Hematopoietic multipotent progenitor cell treated with erythropoietin and hydrocortisone succinate and interleukin-3 and kit ligand, for 6 days (in vitro differentiated cells): ENCODE measurements at places on chromosomes 4 and X.

DNA sequence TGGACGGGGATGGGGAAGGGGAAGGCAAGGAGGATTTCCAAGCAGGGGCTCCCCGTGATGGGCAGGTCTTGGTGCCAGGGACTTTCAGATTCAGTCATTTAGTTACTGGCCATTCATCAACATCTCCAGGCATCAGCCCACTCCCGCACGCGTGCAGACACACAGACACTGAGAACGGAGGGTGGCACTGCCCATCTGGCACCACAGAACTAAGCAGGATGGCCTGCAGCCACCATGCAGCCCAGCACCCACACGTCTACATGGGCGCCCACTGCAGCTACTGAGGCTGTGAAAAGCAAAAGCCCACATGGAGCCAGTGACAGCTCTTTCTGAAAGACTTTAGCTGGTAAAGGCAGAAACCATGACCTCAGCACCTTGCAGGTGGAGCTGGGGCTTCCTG is 176.1 kb upstream of the PSAPL1 start:
- no peak for DNase-seq

DNA sequence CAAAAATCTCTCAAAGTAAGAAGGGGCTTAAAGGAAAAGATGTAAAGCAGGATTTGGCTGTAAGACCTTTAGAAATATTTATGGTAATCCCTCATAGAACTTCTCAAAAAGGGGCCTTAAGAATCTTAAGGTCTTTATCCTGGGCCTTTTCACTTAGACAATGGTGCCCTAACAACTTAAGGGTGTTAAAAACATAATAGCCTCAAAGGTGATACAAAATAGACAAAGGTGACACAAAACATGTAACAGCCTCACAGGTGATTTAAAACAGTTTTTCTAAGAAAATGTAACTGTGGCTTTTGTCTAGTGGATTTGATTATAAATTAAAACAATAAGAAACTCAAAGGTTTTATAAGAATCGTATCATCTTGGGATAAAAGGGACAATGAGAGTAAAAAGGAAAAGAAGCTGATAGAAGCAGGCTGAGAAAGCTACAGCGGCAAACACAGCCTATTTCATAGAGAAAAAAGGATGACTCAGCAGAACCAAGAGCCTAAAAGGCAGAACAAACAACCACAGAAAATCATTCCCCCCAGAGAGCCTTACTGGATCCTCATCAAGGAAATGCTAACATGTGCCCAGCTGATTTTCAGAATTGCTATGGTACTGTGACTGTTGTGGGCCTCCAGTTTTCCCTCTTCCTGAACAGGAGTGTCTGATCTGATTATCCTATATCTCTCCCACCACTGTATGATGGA is 164.3 kb downstream of the STPG2 start:
- no peak for DNase-seq

DNA sequence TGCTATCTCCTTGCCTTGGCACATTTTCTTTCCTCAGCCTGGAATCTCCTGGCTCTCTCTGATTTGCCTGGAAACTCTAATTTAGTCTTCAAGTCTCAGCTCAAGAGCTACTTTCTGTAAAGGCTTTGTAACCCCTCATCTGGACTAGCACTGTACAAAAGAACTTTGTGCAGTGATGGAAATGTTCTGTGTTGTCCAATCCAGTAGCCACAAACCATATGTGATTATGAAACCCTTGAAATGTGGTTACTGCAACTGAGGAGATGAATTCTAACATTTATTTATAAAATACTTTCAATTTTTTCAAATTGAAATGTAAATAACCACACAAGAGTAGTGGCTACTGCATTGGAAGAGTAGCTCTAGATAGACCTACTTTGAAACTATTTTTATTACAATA is 66.6 kb upstream of the HS3ST1 start:
- no peak for DNase-seq

GRCh38 chr4:152983774-152984411 is 47.8 kb downstream of the FHDC1 start:
- DNase-seq, result no peak

DNA sequence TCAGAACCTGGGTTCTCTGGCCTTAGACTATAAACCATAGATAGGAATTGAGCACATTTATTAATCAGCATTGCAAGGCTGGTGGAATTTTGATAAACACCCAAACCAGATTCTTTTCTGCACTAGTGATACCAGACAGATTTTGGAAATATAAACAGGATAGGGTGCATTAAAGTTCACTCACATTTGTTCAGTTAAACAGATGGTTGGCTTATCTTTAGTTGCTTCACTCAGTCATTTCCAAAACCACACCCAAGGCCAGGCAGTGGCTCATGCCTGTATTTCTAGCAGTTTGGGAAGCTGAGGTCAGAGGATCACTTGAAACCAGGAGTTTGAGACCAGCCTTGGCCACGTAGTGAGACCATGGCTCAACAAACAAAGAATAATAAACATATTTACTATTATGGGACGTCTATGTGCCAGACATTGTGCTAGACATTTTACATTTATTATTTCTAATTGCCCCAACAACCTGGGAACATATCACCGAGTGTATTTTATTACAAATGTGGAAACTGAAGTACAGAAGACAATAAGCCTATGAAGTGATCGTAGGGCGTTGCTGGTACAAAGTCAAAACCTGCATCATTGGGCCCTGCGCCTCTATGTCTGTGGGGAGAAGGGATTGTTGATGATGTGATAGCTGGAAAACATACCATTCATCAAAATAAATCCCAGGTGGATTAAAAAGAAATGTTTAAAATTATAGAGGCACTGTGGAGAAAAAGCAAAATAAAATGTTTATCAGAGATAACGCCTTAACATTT is 15.0 kb downstream of the ADD1 start:
- DNase-seq, result peak; percentile 89

- DNase-seq, result no peak
Observed at GRCh38 chr4:185215261-185215660, 5.9 kb downstream of the SNX25 start.

- peak; percentile 66 for DNase-seq
Observed at GRCh38 chr4:26061248-26061986, 147.4 kb downstream of the SMIM20 start.

DNA sequence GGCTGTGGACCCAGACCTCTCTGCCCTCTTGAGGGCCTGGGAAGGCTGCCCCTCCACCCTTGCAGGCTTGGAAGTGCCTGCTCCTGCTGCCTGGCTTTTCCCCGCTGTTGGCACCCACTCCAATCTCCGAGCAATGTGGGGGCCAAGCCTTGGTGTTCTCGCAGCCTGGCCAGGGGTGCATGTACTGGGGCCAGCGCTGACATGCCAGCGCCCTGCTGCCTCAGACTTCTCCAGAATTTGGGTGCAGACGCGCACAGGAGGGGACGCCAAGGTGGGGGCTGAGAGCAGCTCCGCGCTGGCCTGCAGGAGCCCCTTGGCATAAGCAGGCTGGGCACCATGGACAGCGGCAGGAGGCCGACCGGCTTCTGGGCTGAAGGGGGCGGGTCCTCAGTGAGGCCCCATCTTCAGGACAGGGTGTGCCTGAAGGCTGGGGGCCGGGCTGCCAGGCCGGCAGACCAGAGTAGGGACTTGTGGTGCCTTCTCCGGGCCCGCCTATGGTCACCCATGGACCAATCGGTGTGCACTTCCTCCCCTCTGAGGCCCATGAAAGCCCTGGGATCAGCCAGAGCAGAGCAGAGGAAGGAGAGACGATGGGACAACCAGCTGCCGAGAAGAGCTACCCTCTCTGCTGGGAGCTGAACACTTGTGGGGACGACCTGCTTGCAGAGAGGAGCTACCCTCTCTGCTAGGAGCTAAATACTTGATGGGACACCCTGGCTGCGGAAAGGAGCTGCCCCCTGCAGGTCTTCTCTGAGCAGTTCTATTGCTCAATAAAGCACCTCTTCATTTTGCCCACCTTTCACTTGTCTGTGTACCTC is 118.3 kb downstream of the DNAAF6 start:
- DNase-seq, result peak; percentile 65

- DNase-seq, result no peak
Observed at GRCh38 chr4:22003878-22004277, 55.3 kb upstream of the KCNIP4 start.

DNA sequence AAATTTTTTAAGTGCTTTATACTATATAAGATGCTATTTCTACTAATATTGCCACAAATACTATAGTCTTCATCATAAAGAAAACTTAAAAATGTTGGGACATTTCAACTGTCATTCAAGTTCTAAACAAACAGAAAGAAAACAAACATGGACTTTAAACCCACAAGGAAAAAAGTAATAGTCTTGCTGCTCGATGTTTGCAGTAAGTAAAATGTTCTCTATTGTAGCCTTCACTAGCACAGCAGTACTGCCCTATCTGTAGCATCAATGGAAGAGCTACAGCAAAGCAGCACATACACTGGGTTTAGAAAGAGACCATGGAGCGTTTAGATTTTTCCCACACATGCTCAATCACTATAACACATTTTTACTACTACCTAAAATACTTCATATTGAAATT is 146.8 kb downstream of the KLHL13 start:
- DNase-seq, result no peak

DNA sequence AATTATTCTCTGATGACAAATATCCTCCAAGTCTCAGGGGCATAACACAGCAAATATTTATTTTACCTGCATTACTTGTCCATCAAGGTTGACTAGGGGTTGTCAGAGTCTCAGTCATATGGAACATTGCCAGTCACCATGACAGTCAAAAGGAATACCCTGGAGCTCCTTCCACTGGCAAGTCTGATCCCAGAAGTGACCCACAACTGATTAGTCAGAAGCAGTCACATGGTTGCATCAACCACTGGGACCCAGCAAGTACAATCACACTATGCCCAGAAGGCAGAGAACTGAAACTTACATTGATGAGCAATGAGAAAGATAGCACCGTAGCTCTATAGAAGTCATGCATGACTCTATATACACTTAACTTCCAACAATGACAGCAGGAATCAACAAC is 41.9 kb upstream of the SOD3 start:
- DNase-seq, result no peak

DNA sequence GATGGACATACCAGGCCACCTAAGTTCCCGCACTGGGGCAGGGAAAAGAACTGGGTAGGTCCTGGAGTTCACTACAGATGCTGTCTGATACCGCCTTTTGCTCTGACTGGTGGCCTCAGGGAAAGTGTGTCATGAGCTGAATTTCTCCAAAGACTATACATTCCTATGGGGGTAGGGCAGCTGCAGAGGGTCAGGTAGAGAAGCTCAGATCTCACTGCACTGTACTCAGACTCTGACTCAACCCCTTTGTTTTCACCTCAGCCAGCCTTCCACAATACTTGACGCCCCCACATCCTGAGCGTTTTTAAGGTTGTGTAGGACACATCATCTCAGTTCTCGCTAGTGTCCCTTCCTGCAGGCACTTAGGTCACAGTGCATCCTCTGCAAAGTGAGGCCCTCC is 7.8 kb downstream of the GATB start:
- DNase-seq, result no peak

DNA sequence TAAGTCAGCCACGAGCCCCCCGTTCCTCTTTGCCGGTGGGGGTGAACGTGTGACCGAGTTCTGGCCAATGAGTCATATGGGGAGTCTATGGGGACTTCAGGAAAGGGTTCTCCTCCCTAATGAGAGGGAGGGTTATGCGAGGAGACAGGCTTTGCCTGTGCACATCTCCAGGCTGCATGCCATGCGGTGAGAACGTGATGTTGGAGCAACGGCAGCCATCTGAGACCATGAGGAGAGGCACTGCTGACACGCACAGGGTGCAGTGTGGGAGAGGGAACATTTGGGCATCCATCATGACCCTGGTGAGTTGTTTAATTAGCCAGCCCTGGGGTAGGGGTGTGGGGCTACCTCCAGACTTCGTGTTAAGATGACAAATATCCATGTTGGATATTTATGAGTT is 55.8 kb downstream of the ABLIM2 start:
- DNase-seq, result no peak

DNA sequence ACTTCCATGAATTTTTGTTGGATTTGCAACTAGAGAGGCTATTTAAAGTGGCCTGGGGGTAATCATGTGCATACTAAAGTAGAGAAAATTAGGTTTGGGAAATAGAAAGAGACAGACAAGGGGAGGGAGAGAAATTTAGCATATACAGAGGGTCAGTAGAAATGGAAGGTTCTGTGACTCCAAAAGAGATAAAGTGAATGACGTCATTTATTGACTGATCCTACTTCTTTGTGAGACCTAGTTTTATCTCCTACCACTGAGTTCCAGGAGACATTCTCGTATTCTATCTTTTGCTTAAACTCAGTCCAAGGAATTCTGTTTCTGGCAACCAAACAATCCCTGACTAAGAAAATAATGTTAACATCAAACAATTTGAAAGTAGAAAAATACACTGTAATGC is 42.4 kb upstream of the FREM3 start:
- no peak for DNase-seq

DNA sequence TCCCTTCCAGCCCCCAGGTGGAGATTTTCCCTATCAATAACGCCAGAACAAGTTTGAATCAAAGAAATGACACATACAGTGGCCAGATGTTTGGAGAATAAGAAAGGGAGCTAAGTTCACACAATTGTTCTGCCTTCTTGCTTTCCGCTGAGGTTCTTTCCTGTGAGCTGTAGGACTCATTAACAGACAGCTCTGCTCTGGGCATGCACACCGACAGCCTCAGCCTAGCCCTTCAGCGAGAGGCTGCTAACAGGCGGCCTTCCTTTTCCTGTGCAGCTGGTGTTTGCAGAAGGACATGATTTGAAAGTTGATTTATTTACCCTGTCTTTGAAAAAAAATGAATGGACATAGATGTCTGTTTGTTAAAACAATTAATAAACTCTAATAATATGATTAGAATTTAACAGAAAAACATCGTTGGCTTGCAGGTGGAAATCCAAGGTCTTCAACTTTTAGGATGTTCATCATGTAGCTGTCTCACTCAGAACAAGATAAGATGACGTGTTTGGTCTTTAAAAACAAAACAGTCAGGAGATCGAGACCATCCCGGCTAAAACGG is 183.3 kb downstream of the KDR start:
- DNase-seq, result peak; percentile 30

DNA sequence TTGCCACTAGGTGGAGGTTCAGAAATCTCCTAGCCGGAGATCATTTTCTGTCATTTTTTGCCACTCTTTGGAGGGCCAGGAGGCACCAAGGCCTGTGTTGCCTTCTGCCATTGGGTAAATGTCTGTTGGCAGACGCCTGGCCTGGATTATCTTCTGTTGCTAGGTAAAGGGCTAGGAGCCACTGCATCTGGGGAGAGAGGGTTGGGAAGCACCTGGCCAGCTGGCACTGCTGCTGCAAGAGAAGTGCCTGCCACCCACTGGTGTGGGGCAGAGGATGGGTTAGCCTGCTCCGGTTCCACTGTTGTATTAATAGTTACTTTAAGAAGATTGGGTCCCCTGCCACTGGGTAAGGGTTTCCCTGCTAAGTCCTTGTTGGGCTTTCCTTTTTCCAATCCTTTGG is 58.1 kb downstream of the AWAT2 start:
- no peak for DNase-seq

GRCh38 chrX:16695079-16695676 is 17.3 kb downstream of the CTPS2 start:
- DNase-seq, result peak; percentile 64

GRCh38 chr4:87497159-87497558 is 32.0 kb downstream of the SPARCL1 start:
- peak; percentile 40 for DNase-seq

- peak; percentile 5 for DNase-seq
Observed at GRCh38 chr4:87624698-87625097, 16.4 kb downstream of the DSPP start.
